ENCODE measurements at places on chromosomes 13 and 19.
A peak's percentile ranks its signal among the peaks of the same experiment; 100 is the strongest.

DNA sequence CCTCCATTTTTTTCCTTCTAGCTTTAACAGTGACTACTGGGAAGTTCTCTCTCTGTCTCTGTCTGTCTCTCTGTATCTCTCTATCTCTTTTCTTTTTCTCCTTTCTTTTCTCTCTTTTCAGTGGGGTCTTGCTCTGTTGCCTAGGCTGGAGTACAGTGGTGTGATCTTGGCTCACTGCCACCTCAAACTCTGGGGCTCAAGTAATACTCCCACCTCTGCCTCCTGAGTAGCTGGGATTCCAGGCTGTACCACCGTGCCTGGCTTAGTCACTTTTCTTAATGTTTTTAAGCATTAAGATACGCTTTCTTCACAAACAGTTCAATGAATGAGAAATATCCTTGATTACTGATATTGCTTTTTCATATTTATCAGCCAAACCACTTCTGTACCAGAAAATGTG is 13.1 kb downstream of the PCCA start:
- DNase-seq, result no peak

DNA sequence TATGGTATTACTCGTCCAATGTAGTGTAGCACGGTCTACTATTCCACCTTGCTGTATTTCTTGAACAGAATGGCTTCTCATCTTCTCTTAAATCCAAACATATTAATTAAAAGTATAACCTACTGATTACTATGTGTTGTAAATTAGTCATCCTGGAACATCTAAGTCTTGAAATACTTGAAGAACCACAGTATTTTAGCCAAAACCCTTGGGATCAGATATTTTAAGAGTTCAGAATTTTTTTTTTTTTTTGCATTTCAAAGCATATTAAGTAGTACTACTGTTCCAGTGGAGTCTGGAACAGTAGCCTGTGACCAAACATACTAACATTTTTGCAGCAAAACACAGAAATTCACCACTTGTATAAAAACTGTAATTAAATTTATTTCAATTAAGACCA is 30.1 kb downstream of the ZC3H13 start:
- DNase-seq, result no peak

DNA sequence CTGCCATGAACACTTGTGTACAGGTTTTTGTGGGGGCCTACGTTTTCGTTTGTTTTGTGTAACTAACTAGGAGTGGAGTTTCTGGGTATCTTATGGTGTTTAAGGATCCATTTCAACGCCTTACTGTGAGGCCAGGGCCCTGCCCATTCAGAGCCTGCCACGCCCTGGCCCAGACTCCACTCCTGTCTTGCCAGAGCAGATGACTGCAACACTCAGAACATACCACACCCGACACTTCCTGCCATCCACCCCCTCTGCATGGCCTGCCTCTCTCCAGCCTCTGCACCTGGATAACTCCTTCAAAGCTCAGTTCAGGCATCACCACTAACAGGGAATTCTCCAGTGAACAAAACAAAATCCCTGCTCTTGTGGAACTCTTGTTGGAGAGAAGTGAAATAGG is 43.2 kb downstream of the RGCC start:
- DNase-seq, result no peak

DNA sequence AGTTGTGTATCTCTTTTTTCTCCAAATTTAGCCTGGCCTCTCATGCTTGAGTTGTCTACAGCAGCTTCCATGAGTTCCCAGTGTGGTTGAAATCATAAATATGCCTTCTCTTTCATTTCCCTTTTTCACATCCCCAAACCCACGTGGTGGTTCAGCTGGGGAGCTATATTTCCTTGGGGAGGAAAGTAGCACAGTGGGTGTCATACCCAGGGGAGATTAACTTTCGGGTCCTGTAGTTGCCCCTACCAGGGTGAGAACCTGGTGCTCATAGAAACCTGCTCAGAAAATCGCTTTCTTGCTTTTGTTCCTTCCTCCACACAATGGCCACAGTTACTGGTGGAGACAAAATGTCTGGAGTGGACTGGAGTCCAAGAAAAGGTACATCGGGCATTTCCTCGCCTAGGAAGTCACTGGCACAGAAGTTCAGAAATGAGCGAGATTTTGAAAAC is 7.0 kb upstream of the LILRA4 start:
- DNase-seq, result no peak

GRCh38 chr19:54266133-54266532 is 9.1 kb upstream of the LILRB5 start:
- peak; percentile 35 for DNase-seq

- DNase-seq, result no peak
Measured at GRCh38 chr13:81916461-81916860, 1575.5 kb upstream of the SPRY2 start.

GRCh38 chr13:40060296-40061007 is 405.0 kb downstream of the COG6 start:
- peak; percentile 52 for DNase-seq

- DNase-seq, result no peak
Measured at GRCh38 chr13:27789153-27789494, 3.2 kb upstream of the GSX1 start.
